MM.1S (cell line): ENCODE measurements at places on chromosomes 1 and 21.

DNA sequence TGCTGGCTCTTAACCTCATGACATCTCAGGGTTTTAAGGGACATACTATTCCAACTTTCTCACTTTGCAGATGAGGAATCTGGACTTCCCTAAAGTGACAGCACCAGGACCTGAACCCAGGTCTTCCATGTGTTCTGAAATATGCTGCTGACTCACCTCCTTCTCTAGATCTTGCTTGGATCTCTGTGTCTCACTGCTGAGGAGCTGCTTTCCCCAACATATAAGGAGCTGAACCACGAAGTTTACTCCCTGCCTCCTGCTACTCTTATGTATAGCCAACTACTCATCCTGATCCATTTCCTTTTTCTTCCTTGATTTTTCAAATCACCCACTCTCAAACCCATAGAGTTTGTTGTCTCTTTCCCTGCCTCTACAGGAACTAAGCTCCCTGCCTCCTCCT lies 38.2 kb downstream of the ALG14 start:
- no peaks in the 10 kb centered on the region for H3K36me3 ChIP-seq
- H3K4me1 ChIP-seq, result no peaks in the 10 kb centered on the region
- no peak overlapping the region for H3K4me3 ChIP-seq
- no peak for DNase-seq
- H3K27me3 ChIP-seq, result no peaks in the 10 kb centered on the region

- no peaks in the 10 kb centered on the region for H3K36me3 ChIP-seq
- H3K27ac ChIP-seq, result peak overlapping the region; percentile 55; the same call in 1 of the 2 replicates
- H3K4me3 ChIP-seq, result peak overlapping the region; percentile 91
- H3K4me1 ChIP-seq, result peaks cover 22% of the 10 kb centered on the region
These were observed 1.2 kb upstream of the ADAM15 start for GRCh38 chr1:155049651-155050559.

GRCh38 chr1:180168786-180169639 lies 14.3 kb downstream of the QSOX1 start:
- no peak overlapping the region for H3K27ac ChIP-seq
- H3K4me1 ChIP-seq, result no peaks in the 10 kb centered on the region
- DNase-seq, result peak; percentile 43
- no peak overlapping the region for H3K4me3 ChIP-seq
- H3K27me3 ChIP-seq, result no peaks in the 10 kb centered on the region

GRCh38 chr1:145927916-145928643 lies 796 bp upstream of the RBM8A start:
- H3K27me3 ChIP-seq, result no peaks in the 10 kb centered on the region
- peak overlapping the region; percentile 94 for H3K4me3 ChIP-seq
- peaks cover 13% of the 10 kb centered on the region for H3K4me1 ChIP-seq
- peak overlapping the region; percentile 89 for H3K27ac ChIP-seq
- no peak for DNase-seq

GRCh38 chr1:157703981-157704380 lies 3.4 kb upstream of the FCRL3 start:
- H3K27me3 ChIP-seq, result no peaks in the 10 kb centered on the region
- no peaks in the 10 kb centered on the region for H3K36me3 ChIP-seq
- H3K4me3 ChIP-seq, result no peak overlapping the region
- no peak overlapping the region for H3K27ac ChIP-seq
- no peak for DNase-seq

DNA sequence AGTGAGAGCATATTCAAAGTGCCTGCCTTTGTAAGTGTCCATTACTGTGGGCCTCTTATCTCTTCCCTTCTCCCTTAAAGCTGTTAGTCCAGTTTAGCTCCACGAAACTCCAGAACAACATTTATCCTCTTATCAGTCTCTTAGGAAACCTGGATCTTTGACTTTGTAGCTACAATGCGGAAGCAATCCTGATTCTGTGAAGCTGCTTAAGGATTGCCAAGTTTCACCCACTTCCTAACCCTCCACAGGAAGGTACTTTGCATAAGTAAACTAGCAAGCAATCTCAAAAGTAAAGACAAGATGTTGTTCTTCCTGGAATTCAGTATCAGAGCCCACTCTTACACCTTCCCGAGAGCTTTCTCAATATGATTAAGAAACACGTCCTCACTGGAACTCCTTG lies 164.9 kb upstream of the USP25 start:
- H3K27ac ChIP-seq, result no peak overlapping the region
- no peaks in the 10 kb centered on the region for H3K36me3 ChIP-seq
- no peaks in the 10 kb centered on the region for H3K27me3 ChIP-seq

DNA sequence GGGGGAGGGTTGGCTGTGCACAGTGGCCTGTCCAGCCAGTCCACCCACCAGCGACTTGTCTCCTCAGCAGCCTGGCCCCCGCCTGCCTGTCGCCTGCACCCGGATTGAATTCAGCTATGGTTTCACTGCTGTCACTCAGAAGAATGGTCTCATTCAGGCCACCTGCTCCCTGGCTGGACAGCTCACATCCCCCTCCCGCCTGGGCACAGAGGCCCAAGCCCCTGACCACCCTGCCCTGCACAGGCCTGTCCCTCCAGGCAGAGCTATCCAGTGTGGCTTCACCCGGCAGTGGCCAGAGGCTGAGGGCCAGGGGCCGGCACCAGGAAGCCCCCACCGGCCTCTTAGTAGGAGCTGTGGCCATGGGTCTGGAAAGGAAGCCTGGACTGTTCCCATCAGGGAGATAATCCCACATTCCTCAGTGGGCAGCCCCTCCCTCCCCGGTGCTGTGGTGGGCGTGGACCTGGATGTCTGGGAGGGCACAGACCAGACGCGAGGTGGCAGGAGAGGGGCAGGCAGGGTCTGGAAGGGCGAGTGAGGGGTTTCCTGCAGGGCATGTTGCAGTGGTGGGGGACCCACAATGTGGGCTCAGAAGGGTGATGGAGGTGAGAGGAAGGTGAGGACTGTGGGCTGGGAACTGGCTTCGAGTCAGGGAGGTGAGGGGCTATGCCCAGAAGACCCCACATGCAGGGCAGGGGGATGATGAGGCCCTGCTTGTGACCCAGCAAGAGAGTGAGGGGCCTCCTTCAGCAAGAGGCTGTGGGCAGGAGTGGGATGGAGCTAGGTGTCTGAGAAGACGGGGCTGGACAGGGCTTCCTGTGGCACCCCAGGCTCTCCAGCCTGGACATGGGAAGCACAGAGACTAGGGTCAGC lies 30.4 kb downstream of the WNT9A start:
- no peak overlapping the region for H3K4me3 ChIP-seq
- no peaks in the 10 kb centered on the region for H3K27me3 ChIP-seq
- H3K4me1 ChIP-seq, result no peaks in the 10 kb centered on the region
- no peak overlapping the region for H3K27ac ChIP-seq
- no peak for DNase-seq

GRCh38 chr21:15199414-15200383 lies 134.9 kb upstream of the NRIP1 start:
- H3K27ac ChIP-seq, result no peak overlapping the region
- no peak overlapping the region for H3K4me3 ChIP-seq
- DNase-seq, result no peak
- no peaks in the 10 kb centered on the region for H3K4me1 ChIP-seq
- no peaks in the 10 kb centered on the region for H3K36me3 ChIP-seq

- H3K27me3 ChIP-seq, result no peaks in the 10 kb centered on the region
- no peaks in the 10 kb centered on the region for H3K36me3 ChIP-seq
- DNase-seq, result no peak
- no peaks in the 10 kb centered on the region for H3K4me1 ChIP-seq
These were observed 23.4 kb downstream of the CTBS start for GRCh38 chr1:84550826-84551225.

GRCh38 chr1:160459687-160460086 lies 59.3 kb downstream of the VANGL2 start:
- H3K4me3 ChIP-seq, result no peak overlapping the region
- H3K4me1 ChIP-seq, result no peaks in the 10 kb centered on the region
- H3K27ac ChIP-seq, result no peak overlapping the region
- peak; percentile 5 for DNase-seq
- no peaks in the 10 kb centered on the region for H3K36me3 ChIP-seq

- peaks cover 63% of the 10 kb centered on the region for H3K27me3 ChIP-seq
- H3K4me1 ChIP-seq, result peaks cover 40% of the 10 kb centered on the region
- DNase-seq, result peak; percentile 84
- no peak overlapping the region for H3K4me3 ChIP-seq
- no peak overlapping the region for H3K27ac ChIP-seq
- H3K36me3 ChIP-seq, result no peaks in the 10 kb centered on the region
These were observed 53.8 kb downstream of the PLPP3 start for GRCh38 chr1:56525489-56526041.

DNA sequence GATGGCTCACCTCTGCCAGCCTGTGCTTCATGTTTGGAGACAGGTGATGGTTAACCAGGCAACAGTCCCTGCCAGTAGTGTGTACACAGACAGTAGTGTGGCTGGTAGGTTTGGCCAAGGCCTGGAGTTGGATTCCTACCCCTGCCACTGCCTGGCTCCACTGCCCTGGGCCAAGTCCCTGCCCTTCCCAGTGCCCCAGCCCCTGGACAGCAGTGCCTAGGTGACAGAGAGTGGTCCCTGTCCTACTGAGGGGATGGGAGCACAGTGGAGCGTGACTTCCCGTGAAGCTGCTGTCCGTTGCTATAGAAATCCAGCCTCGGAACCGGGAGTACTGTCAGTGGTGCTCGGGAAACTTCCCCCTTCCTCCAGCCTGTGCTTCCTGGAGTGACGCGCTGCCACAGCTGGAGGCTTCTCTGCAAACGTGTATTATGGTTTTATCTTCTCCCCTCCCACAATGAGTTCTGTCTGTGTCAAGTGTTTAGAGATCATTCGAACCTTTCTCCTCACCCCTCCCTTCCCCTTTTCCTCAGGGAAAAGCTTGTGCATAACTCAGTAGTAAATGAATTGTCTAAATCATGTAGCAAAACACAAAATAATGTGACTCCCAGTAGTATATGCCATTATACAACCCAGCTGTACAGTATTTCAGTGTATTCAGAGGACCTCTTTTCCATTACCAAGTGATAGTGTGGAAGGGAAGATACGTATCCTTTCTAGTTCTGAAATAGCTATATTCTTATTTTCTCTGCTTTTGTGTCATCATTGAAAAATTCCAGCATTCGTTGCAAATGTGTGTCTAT lies 73.4 kb downstream of the GALNT2 start:
- H3K4me3 ChIP-seq, result no peak overlapping the region
- peak overlapping the region; percentile 22; the same call in 1 of the 2 replicates for H3K27ac ChIP-seq

- no peaks in the 10 kb centered on the region for H3K27me3 ChIP-seq
- no peak for DNase-seq
- no peak overlapping the region for H3K4me3 ChIP-seq
- no peak overlapping the region for H3K27ac ChIP-seq
- H3K36me3 ChIP-seq, result no peaks in the 10 kb centered on the region
These were observed 69.0 kb downstream of the PGM1 start for GRCh38 chr1:63662056-63662836.
